GM23248 (cell line): ENCODE measurements at places on chromosomes 3 and 15. TPM values are rescaled to one million over a fixed set of nuclear protein-coding genes. Genes with fewer than 3 reads are reported as not detected.

Gene ANXA2
- 4,470 and 4,692 TPM in 2 replicates for total RNA-seq

Gene ARPIN
- 8.7 and 9.0 TPM in 2 replicates for total RNA-seq

Gene NME9
- not detected in 2 replicates for total RNA-seq

Gene SLC22A13
- 0.38 and 0.86 TPM in 2 replicates for total RNA-seq

Gene AGBL1
- not detected in 2 replicates for total RNA-seq

Gene SLC12A8
- 7.8 and 12.0 TPM in 2 replicates for total RNA-seq

Gene ECE2
- total RNA-seq: not detected in 2 replicates

Gene P2RY13
- not detected in 2 replicates for total RNA-seq
